ENCODE measurements at places on chromosomes 7 and 10.

DNA sequence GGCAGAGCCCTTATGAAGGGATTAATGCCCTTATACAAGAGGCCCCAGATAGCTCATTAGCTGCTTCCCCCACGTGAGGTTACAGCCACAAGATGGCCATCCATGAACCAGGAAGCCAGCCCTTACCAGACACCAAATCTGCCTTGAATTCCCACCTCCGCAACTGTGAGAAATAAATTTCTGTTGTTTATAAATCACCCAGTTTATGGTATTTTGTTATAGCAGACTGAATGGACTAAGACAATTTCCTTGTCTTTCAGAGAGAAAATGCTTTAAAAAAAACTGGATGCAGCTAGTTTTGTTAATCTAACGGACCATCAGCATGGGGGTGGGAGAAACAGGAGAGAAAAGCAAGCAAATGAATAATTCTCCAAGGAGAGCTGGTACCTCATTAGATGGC lies 36.5 kb downstream of the CBX3 start:
- DNase-seq, result no peak

- no peak for DNase-seq
Measured at GRCh38 chr10:34885898-34886297, 70.8 kb upstream of the PARD3 start.

GRCh38 chr10:125838802-125839575 lies 15.6 kb downstream of the BCCIP start:
- DNase-seq, result no peak

- no peak for DNase-seq
Measured at GRCh38 chr10:72816565-72816964, 77.0 kb upstream of the OIT3 start.

All from effector CD4-positive, alpha-beta T cell (primary cell).